ENCODE measurements at places on chromosomes 6 and 20.
A peak's percentile ranks its signal among the peaks of the same experiment; 100 is the strongest.

GRCh38 chr6:45921691-45922281, 93.9 kb downstream of the CLIC5 start:
- H3K4me3 ChIP-seq: no peak overlapping the region
- no peak overlapping the region for H3K27ac ChIP-seq
- H3K27me3 ChIP-seq: no peaks in the 10 kb centered on the region

- DNase-seq: peak; percentile 86
- H3K4me3 ChIP-seq: no peak within 1 kb of the TSS
- H3K36me3 ChIP-seq: no peaks in the 10 kb centered on the region
- H3K27ac ChIP-seq: no peak within 1 kb of the TSS
Measured at GRCh38 chr6:73394577-73395354, at the start of gene DDX43. TSS of gene DDX43 (plus strand) at chr6:73394828. CDS start at chr6:73394906, 78 bp downstream.

- no peaks in the 10 kb centered on the region for H3K36me3 ChIP-seq
- H3K27me3 ChIP-seq: no peaks in the 10 kb centered on the region
- no peak for DNase-seq
- H3K27ac ChIP-seq: no peak overlapping the region
- no peak overlapping the region for H3K4me3 ChIP-seq
Measured at GRCh38 chr6:156876302-156876701, 99.1 kb downstream of the ARID1B start.

DNA sequence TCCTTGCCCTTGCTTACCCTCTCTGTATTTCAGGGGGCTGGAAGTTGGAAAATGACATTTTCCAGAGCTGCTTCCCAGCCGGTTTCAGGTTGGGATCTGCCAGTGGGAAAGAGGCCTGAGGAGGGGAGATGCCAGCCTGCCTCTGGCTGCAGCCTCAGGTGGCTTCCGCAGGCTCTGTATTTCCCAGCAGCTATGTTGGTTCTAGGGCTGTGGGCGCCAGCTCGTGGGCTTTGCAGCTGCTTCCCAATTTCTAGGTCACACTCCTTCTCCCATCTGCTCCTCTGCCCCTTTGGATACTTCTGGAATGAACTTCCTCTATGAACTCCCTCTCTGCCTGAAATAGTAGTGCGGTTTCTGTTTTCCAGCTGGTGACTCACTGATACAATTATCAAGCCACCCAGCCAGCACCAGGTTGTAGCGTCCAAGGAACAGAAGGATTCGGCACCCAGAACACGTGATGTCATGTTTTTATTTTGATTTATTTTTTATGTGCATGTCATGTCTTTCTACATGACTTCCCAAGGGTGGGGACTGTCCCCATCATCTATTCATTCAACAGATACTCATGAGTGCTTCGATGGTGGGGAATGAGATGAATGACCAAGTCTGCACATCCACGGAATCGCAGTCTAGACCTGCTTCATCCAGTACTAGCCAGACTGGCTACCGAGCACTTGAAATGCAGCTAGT, 38.0 kb downstream of the TGM2 start:
- H3K4me3 ChIP-seq: no peak overlapping the region
- no peaks in the 10 kb centered on the region for H3K27me3 ChIP-seq
- H3K4me1 ChIP-seq: no peaks in the 10 kb centered on the region
- H3K27ac ChIP-seq: peak overlapping the region; percentile 47

GRCh38 chr6:138336221-138336620, 41.5 kb upstream of the SMIM28 start:
- no peak overlapping the region for H3K4me3 ChIP-seq
- no peak for DNase-seq
- no peak overlapping the region for H3K27ac ChIP-seq
- no peaks in the 10 kb centered on the region for H3K36me3 ChIP-seq

GRCh38 chr6:140062043-140063020, 687.9 kb upstream of the CITED2 start:
- peaks cover 4% of the 10 kb centered on the region for H3K4me1 ChIP-seq
- H3K27ac ChIP-seq: peak overlapping the region; percentile 49
- DNase-seq: peak; percentile 71
- no peaks in the 10 kb centered on the region for H3K27me3 ChIP-seq
- H3K36me3 ChIP-seq: no peaks in the 10 kb centered on the region

DNA sequence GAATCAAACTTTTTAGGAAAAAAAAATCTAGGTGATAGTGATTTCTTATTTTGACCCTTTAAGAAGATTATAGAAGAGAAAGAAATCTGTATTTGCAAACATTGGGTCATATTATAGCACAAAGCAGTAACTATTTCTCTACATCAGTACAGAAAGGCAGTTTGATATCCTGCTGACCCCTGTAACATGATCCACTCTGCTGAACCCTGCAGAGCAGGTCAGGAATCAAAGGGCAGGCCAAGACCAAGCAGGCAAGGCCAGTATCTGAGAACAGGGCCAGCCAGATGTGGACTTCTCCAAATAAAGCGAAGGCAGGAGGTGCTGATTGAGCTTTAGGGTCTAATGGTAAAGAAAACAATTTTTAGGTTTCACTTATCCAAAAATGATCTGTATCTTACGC, 239.4 kb downstream of the PTPRK start:
- no peaks in the 10 kb centered on the region for H3K27me3 ChIP-seq
- peak; percentile 15 for DNase-seq
- H3K27ac ChIP-seq: no peak overlapping the region

GRCh38 chr6:2663123-2663522, 87.6 kb downstream of the MYLK4 start:
- H3K36me3 ChIP-seq: no peaks in the 10 kb centered on the region
- H3K4me3 ChIP-seq: no peak overlapping the region
- DNase-seq: no peak
- H3K27me3 ChIP-seq: no peaks in the 10 kb centered on the region

- DNase-seq: no peak
- H3K36me3 ChIP-seq: no peaks in the 10 kb centered on the region
- no peak overlapping the region for H3K4me3 ChIP-seq
- H3K27ac ChIP-seq: no peak overlapping the region
- no peaks in the 10 kb centered on the region for H3K4me1 ChIP-seq
Measured at GRCh38 chr6:7000825-7001777, 106.7 kb upstream of the RREB1 start.

- no peak overlapping the region for H3K4me3 ChIP-seq
- peak; percentile 39 for DNase-seq
- H3K27ac ChIP-seq: no peak overlapping the region
- H3K36me3 ChIP-seq: no peaks in the 10 kb centered on the region
- H3K4me1 ChIP-seq: peaks cover 6% of the 10 kb centered on the region
Measured at GRCh38 chr6:108168090-108168463, 2.3 kb downstream of the NR2E1 start.

Measured in kidney (tissue), 22 donors.